ENCODE measurements at places on chromosomes 12 and 14.

DNA sequence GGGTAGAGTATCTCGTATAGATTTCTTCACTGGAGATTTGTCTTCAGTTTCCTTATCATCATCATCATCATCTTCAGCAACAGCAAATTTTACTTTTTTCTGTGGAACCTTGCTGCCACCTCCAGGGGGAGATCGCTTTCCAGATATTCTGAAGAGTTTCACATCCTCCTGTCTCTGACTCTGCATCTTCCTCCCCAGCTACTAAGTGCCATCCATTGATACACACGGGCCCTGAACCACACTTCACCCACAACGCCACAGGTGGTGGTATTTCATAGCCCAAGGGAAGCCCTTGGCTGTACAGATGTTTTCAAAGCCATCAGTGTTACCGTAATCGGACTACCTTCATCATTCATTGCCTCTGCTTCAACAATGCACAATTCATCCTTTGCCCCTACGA, 82.2 kb downstream of the PPP2R5C start:
- DNase-seq, result no peak

DNA sequence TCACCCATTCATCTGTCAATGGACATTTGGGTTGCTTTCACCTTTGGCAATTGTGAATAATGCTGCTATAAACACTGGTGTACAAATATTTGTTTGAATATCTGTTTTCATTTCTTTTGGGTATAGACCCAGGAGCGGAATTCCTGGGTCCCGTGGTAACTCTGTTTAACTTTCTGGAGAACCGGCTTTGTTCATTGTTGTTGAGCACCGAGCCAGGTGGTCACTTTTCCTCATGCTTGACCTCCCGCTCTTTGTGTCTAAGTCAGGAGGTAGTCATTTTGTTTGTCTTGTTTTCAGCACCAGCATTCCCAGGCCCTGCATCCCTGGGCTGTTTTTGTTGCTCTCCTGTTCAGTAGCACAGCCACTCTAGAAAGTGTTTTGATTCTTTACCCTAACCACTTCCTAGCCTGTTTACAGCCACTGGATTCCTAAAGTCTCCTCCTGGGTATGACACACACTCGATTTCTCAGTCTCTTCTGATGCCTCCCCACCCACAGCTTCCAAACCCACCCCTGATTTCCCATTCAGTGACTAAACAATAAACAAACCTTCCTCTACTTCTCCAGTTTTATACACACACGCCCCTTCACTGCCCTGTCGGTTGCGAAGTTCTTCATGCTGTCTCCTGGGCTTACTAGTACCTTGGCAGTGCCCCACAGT, 37.9 kb downstream of the B4GALNT3 start:
- DNase-seq, result peak; percentile 55

- DNase-seq, result no peak
Observed at GRCh38 chr14:51201890-51202289, 38.2 kb upstream of the TMX1 start.

GRCh38 chr14:92310776-92311375, 12.1 kb upstream of the SLC24A4 start:
- no peak for DNase-seq

GRCh38 chr12:234891-235415, 21.0 kb upstream of the SLC6A12 start:
- no peak for DNase-seq

- no peak for DNase-seq
Observed at GRCh38 chr12:107330831-107331431, 237.6 kb upstream of the CRY1 start.

DNA sequence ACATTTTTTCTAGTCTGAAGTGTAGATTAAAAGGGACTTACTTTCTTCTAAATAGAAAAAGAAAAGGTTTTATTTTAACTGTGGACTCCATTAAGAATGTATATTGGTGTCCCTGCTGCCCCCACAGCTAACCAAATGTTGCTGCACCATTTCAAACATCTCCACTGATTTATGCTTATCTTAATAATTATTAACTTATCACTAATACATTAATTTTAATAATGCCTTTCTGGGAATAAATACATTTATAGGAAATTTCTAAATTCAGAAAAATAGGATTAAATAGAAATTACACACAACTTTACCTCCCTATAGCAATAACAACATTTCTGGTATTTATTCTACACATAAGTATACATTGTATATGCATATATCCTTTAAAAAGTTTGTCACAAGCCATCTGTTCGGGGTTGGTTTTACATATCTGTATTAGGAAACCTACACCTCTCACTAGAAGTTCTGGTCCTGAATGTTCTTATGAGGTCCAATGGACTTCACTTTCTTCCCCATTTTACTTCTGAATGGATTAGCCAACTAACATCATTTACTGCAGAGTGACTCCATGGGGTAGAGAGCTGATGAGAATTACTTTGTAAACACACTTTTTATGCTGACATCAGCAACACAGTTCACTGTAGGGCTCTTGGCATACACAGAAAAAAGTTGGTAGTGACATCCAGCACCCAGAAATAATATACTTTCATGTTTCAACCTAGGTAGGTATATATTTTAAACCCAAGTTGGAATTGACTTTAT, 9.4 kb upstream of the SELPLG start:
- no peak for DNase-seq

GRCh38 chr12:109016978-109017377, 3.9 kb downstream of the SVOP start:
- no peak for DNase-seq

GRCh38 chr14:68534276-68534675, 258.6 kb downstream of the ZFP36L1 start:
- no peak for DNase-seq

DNA sequence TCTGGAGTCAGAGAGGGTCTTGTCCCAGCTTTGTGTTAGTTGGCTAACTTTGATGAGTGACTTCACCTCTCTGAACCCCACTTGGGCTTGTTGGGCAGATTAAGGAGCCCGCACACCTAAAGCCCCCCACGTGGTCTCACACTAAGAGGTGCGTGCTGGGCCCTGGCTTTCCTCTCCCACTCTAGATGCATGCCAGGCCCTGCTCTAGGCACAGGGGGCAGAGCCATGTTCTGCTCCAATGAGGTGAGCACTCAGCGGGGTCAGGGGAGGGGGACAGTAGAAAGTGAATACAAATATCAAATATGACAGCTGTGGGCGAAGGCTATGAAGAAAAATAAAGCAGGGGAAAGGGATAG, 119.0 kb downstream of the GCH1 start:
- DNase-seq, result no peak

- no peak for DNase-seq
Observed at GRCh38 chr12:28689398-28690175, 459.5 kb upstream of the FAR2 start.

DNA sequence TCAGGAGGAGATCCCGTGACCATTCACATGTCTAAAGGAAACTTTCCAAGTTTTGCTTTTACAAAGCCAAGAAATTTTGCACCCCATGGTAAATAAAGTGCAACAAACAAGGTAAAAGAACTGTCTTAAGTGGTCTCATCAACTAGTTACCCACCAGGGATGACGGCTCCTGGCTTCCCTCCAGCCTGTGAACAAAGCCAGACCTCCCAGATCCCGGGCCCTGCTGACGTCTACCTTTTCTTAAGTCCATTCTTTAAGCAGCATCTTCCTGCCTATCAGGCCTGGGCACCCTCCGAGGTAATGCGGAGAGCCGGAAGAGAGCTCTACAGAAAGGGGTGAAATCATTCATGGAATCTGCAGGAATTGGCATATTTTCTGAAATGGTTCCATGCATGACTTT, 58.0 kb upstream of the DAAM1 start:
- DNase-seq, result no peak

DNA sequence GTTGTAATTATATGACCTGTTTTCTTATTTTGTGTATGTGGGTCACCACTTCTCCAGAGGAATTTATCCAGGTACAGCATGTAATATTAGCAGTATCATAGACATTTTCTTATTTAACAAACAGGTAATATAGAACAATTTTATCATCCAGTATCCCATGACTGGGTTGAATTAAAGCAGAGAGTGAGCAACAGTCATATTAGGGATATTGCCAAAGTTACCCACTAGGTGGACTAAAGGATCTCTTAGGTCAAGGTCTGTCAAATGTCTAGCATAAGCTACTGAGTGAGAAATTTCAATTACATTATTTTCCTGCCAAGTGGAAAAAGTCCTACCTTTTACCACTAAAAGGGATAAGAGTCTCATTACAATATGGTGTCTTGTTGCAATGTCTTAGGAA, 62.1 kb upstream of the TRIM9 start:
- DNase-seq, result peak; percentile 64

GRCh38 chr12:104667139-104667538, 210.4 kb downstream of the CHST11 start:
- DNase-seq, result no peak

- no peak for DNase-seq
Observed at GRCh38 chr14:37824939-37825712, 229.7 kb downstream of the TTC6 start.

- DNase-seq, result no peak
Observed at GRCh38 chr12:111395336-111396187, 10.2 kb upstream of the SH2B3 start.

GRCh38 chr12:89161557-89161956, 190.7 kb downstream of the DUSP6 start:
- no peak for DNase-seq

- peak; percentile 82 for DNase-seq
Observed at GRCh38 chr12:92553389-92553788, 149.4 kb upstream of the PLEKHG7 start.

DNA sequence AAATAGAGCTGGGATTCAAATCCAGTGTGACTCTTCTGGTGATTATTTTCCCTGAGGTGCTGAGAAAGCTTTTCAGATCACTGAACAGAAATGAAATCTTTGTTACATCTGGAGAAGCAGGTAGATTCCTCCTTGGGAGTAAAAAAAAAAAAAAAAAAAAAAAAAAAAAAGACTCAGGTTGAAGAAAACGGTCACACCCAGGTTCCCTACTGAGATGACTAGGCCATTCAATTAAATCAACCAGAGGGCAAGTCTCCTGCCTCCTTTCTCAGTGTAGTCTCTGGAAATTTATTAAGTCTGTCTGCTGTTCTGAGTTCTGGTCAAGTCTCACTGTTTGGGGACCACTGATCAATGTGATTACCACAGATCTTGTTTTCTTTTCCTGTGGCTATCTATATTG, 24.0 kb downstream of the ARG2 start:
- DNase-seq, result peak; percentile 15

DNA sequence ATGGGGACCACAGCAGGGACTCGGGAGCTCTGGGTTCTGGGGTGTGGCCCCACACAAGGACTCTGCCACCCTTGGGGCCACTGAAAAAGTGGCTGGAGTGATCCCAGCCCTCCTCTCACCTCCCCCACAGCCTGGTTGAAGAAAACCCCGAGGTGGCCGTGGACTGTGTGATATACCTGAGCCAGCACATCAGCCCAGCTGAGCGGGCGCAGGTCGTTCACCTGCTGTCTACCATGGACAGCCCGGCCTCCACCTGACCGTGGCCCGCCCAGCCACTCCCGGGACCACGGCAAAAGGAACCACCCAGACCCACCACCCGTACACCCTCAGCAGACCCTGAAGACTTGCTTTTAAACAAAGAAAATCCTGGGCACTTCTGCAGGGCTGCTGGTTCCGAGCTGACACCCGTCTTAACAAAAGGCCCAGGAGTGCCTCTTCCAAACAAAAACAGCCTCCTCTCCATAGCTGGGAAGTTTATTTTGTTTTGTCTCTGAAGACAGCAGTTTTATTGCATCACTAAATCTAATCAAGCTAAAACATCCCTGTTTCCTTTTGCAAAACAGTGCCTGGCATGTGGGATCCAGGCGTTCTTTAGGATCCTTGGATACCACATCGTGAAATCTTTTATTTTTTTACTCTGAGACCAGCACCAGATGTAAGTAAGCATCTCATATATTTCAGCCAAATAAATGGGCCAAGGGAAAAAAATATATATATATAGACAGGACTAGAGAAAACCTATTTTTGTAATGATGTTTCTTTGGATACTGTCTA, 42.8 kb downstream of the FOXN4 start:
- DNase-seq, result no peak

DNA sequence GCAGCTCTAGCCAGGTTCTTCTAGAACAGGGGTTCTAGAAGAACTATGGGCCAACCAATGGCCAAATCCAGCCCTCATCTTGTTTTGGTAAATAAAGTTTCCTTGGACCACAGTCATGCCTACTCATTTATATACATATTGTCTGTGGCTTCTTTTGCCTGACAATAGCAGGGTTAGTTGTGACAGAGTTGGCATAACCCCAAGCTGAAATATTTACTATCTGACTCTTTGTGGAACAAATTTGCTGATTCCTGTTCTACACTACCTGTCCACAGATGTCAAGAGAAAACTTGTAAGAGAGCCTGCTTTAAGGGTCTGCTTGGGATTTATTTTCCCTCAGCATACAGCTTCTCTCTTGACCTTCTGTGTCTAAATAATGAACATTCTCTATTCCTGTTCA, 289.0 kb downstream of the KSR2 start:
- peak; percentile 73 for DNase-seq

DNA sequence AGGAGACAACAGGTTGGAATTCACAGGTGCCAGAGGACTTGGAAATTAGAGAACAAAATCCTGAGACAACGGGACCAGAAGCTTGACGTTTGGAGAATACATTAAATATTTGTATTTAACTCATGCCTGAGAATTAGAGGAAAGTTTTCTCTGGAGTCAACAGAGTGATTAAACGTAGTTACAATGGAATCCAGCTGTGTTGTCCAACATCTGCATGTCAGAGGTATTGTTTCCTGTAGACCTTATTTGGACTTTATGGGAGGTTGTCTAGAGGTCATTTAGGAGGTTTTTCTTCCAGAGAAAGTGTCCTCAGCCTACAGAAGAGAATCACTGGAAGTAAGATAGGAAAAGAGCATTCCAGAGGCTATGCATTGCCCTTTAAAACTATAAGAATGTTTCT, 45.1 kb upstream of the RERGL start:
- DNase-seq, result no peak

DNA sequence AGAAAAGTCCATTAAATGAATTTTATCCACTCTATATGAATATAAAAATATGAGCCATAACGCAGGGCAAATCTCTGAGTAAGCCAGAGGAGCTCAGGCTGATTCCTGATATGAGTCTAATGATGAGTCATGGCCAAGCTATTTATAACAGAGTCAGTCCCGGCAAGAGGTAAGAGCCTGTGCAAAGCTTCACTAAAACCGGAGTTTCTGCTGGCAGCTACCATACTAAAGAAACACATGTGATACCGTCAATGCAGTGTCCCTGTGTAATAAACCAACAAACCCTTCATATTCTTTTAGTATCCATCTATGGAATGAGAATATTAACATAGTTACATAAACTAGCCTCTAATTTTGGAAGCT, 319.4 kb downstream of the KCNC2 start:
- DNase-seq, result peak; percentile 93

DNA sequence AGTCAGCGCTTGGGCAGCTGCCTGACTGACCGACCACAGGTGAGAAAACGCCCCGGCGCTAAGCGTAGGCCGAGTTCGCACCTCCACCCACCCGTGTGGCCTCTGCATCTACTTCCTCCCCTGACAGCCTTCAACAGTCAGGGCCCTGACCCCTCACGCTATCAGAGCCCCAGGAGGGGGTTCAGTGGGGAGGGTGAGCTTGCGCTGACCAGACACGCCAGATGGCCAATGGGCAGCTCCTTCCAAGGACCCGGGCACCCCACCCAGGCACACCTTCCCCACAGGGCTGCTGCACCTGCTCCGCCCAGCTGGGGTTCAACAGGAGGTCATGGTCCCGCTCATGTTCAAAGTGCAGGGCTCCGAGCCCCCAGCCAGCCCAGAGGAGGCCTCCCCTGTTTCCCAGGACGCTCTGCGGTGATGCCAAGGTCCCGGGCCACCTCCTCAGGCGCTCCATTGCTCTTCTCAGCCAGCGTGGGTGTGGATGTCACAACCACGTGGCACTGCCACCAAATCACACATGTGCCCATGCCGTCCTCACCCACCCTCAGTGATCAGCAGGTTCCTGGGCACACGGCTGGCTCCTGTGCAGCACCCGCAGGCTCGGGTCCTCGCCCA, 48.7 kb upstream of the BCL11B start:
- no peak for DNase-seq
